ENCODE measurements at places on chromosomes 3 and 15. TPM values are rescaled to one million over a fixed set of nuclear protein-coding genes. Genes with fewer than 3 reads are reported as not detected.

CYP8B1 gene
- not detected for total RNA-seq

NTRK3 gene
- total RNA-seq = 1.3 TPM

ALS2CL gene
- 1.2 TPM for total RNA-seq

- peak; percentile 21 for DNase-seq
Measured at GRCh38 chr3:81666502-81667121, 94.8 kb downstream of the GBE1 start.
